ENCODE measurements at places on chromosomes 4 and X.

DNA sequence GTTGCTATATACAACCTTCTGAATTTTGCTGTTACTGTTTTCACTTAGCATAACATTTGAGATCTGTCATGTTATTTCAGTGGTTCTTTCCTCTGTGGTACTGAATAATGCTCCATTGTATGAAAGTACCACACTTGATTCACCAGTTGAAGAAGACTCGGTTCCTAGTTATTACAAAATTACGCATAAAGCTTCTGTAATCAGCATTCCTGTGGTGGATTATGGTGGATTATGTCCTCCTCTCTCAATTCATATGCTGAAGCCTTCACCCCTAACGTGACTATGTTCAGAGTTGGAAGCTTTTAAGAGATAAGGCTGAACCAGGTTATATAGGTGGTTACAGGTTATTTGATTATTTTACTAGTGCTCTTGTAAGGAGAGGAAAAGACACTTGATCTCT, 2143.5 kb upstream of the AGA start:
- no peak for DNase-seq

- DNase-seq, result no peak
These were observed 170.8 kb downstream of the TLL1 start for GRCh38 chr4:166043801-166044200.

- no peak for DNase-seq
These were observed 208.5 kb upstream of the FAT1 start for GRCh38 chr4:186932196-186932595.

GRCh38 chr4:129490516-129490915, 394.6 kb downstream of the C4orf33 start:
- DNase-seq, result no peak

DNA sequence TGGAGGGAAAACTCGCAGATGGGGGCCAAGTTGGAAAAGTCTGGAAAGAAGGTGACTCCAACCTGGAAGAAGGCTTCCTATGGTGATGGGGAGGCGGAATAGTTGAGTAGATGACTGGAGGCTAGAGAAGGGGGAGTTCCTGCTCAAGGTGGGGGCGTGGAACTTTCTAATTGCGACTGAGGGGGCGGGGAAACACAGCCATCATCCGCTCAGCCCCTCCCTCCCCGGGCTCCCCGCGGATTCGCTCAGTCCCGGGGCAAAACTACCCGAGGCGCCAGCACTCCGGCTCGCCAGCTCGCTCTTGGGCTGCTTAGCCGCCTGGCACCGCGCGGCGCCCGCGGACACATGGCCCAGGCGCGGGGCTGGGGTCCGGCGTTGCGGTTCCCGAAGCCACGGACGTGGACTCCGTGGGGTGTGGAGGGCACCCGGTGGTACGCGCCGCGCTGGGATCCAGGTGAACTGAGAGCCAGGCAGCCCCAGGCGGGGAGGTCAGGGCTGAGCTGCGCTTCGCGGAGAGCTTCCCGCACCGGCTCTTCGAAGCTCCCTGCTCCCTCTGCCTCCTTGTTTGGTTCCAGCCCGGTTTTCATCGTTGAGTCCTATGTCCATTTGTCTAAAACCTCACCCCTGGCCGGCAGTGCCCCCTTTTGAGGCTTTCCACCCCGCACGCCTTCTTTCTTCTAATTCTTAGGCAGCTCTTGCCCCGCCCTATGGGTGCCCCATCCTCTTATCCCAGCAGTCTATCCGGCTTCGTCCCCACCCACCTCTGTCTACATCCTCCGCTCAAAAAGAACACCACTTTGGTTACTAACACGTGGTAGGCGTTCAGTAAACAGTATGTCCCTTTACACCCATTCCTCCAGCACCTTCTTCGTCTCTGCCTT, 38.9 kb downstream of the STARD8 start:
- no peak for DNase-seq

- DNase-seq, result no peak
These were observed 144.2 kb upstream of the WDR1 start for GRCh38 chr4:10260777-10261176.

DNA sequence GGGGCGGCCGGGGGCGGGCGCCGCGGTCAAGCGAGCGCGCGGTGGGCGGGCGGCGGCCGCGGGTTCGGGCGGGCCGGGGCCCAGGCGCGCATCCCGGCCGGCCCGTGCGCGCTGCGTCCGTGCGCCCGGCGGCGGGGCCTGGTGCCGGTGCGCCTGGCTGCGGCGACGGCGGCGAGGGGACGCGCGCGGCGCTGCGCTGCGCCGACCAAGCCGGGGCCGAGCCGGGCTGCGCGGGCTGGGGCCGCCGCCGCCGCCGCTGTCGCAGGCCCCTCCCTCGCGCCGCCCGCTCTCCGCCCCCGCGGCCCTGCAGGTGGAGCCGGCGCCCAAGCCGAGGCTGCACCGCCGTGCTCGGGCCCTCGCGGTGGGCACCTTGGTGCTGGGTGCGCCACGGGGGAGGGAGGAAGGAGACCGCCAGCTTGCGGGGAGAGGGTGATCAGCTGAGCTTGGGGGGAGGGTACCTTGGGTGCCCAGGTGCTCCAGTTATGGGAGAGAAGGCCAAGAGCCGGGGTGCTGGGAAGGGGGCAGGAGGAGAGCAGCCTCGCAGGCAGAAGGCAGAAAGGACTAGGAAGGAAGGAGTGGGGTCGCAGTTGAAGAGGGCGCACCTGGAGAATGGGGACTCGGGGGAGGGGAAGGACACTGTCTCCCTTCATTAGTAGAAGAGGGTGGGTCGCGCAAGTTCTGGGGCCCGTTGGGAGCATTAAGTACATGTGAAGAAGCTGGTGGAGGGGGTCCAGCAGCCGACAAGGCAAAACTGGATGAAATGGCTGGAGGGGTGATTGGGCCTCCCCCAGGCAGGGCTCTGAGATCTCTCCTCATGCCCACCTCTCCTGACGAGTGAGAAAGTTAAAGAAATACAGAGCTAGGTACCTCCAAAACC, at the start of gene PPP2R2C:
Gene PPP2R2C, minus strand, starts transcription at position 228 of the 877 bp plus-strand sequence. CDS start 385 bp downstream, outside the sequence.
- no peak for DNase-seq

GRCh38 chr4:23039818-23040217, 347.1 kb downstream of the GBA3 start:
- DNase-seq, result no peak

- DNase-seq, result no peak
These were observed 619 bp upstream of the PDK3 start for GRCh38 chrX:24464498-24464835.

DNA sequence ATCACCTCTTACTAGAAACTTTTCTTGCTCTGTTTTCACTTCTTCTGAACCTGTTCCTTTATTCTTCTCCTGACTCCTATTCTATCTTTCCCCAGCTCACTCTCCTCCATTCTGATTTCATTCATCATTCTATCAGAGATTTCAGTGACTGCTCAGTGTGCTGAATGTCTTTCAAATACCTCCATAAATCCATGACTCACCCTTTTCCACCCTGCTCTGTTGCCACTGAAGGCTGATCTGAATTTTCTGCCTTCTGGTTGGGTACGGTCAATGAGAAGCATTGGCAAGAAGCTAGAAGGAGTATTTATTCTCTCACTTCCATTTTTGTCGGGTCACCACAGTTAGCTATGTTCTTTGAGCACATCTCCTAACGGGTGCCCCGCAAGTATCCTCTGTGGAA, 265.9 kb downstream of the CBLL2 start:
- DNase-seq, result no peak

- DNase-seq, result no peak
These were observed 293.5 kb upstream of the FAT1 start for GRCh38 chr4:187017147-187017546.
